ENCODE measurements at places on chromosomes 12 and 14.

GRCh38 chr14:65421201-65421981, 8.9 kb downstream of the FUT8 start:
- peak; percentile 60 for DNase-seq

DNA sequence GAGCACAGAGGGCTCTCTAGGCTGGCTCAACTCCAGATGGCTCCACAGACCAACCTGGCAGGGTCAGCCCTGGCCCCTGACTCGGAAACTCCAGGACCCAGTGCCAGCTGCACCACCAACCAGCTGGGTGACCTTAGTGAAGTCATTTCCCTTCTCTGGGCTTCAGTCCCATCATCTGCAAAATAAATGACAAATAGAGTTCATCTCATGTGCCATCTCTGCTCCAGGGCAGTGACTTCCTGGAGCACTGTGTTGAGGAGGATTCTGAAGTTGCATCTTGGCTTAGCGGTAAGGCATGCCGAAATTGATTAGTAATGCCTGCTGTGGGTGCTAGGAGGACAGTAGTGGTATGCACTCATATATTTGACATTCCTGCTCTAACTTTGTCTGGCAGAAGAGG, 31.5 kb downstream of the DTX1 start:
- DNase-seq: no peak

GRCh38 chr14:91297081-91297711, 52.7 kb upstream of the GPR68 start:
- no peak for DNase-seq

DNA sequence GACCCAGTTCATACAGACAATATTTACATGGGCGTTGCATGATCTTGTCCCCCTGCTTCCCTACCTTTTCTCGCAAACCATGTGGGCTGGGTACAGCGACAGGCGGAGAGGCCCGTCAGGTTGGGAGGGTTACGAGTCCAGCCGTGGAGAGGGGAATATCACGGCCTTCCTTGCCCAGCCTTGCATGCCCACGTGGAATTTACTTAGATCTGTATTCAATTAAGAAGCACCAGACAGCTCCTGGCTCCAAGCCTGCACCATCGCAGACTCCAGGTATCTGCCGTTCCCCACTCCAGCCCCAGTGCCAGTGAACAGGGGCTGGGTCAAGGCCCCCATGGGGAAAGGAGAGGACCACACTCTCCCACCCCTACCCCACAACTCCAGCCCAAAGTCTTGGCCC, 29.8 kb downstream of the BCL11B start:
- DNase-seq: no peak

DNA sequence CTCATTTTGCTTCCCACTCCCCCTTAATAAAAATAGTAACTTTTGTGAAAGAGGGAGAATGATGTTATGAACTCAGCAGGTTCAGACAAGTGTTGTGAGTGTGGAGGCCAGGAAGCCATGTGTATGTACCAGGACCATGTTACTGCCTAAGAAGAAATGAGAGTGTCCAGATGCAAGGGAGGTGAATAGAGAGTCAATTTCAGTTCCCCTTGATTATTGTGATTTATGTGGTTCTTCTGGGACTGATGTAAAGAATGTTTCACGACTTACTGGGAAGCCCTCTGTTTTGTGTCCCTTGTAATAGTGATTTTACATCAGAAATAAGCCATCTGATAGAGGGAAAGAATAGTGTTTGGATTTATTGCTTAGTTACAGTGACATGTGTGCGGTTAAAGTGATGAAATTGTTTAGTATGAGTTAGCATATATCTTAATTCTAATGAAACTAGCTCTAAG, 32.5 kb downstream of the FBXO34 start:
- peak; percentile 3 for DNase-seq

DNA sequence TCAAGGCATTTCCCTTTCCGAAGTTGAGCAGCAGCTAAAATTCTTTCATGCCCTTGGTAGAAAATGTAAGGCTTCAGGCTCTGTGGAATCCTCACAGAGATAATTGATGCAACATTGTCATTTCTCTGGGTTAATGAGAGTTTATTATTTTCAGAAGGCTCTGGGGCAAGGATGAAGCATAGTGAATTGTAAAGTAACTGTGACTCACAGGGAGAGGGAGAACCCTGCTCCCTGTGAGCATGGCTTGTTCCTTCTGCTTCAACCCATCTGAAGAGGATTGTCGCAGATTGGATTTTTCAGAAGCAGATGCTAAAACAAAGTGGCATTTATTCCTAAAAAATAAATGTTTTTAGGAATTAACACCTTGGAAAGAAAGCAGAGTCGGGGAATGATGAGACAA, 41.2 kb downstream of the APOBEC1 start:
- no peak for DNase-seq

DNA sequence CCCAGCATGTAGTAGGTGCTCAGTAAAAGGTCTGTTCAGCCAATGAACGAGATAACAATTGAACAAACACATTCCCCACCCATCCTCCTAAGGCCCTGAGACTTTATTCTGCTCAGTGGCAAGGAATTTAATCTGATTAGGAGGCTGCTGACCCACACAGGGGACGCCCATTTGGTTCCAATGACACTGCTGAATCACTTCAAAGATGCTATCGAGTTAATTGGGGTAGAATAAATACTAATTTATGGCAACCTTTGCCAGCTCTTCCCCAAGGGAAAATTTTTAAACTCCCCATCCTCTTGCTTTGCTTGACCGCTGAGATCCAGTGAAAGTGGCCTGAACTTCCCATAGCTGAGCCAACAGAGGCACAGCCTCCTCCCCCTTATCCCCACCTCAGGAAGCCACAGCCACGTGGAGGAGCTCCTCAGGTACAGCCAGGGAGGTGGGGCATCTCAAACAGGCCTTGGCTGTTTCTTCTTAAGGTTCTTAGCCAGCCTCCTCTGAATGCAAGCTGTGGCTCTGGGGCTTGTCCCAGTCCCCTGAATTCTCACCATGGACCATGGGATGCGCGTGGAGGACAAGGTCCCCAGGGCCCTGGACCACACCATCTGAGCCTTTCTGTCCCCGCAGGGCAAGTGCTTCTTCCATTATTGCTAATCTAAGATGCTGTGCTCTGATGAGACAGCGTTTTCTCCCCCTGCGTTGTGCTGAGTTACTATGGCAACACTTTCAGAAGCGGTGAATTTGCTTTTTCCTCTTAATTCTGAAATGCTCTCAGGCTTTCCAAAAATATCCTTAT, 26.7 kb downstream of the C14orf132 start:
- DNase-seq: no peak

DNA sequence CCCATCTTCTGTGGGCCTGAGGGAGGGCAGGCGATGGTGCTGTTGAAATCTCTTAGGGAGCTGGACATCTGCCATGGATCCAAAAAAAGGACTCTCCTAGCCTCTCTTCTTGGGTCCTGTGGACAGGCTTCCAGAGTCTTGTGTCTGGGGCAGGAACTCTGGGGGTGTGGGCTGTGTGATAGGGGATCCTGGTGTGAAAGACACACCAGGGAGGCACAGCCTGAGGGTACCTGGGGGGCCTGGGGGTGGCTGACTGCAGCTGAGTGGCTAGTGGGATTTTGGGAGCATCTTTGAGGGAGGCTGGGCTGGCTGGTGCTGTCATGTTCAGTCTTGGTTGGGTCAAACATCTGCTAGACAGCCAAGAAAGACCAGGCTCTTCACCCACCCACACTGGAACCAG, 1.8 kb upstream of the KRT83 start:
- DNase-seq: no peak

DNA sequence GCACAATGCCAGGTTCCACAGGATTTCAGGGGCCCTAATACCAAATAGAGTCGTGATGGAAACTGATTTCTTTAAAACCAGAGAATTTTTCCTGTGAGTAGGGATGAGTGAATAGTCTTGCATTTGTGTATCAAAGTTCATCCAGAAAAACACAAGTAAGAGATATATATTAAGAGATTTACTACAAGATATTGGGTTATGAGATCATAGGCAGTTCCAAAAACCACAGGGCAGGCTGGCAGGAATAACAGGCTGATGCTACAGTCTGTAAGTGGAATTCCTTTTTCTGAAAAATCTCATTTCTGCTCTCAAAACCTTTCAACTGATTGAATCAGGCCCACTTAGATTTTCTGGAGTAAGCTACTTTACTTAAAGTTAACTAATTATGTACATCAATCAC, 1756.2 kb upstream of the SEL1L start:
- DNase-seq: no peak

GRCh38 chr14:95474941-95475340, 41.5 kb downstream of the SYNE3 start:
- no peak for DNase-seq

DNA sequence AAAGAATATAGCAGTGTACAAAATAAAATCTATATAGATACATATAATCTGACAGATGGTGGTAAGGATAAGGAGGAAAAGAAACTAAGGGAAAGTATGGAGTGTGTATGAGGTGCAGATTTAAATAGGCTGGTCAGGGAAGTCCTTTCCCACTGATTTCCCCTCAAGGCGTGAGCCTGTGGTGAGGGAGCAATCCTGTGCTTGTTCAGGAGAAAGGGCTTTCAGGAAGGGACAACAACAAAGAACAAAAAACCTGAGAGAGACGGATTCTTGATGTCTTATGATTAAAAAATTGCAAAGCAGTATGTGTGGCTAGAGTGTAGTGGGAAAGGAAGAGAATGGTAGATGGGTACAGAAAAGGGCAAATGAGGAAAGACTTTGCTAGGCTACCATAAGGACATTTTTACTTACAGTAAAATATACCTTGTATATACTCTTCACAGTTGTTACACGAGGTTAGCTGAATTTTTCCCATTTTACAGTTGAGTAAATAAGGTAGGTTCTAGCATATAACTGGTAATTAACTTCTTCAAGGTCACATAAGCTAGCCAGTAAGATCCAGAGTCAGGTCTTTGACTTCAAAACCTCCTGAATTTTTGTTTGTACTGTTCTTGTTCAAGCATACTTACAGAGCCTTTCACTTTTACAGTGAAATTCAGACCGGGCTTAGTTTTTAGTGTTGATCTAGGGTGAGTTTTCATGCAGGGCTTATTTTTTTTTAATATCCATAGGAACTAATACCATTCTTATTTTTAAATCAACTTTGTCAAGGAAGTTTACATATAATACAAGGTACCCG, 15.6 kb downstream of the CNOT2 start:
- DNase-seq: no peak

DNA sequence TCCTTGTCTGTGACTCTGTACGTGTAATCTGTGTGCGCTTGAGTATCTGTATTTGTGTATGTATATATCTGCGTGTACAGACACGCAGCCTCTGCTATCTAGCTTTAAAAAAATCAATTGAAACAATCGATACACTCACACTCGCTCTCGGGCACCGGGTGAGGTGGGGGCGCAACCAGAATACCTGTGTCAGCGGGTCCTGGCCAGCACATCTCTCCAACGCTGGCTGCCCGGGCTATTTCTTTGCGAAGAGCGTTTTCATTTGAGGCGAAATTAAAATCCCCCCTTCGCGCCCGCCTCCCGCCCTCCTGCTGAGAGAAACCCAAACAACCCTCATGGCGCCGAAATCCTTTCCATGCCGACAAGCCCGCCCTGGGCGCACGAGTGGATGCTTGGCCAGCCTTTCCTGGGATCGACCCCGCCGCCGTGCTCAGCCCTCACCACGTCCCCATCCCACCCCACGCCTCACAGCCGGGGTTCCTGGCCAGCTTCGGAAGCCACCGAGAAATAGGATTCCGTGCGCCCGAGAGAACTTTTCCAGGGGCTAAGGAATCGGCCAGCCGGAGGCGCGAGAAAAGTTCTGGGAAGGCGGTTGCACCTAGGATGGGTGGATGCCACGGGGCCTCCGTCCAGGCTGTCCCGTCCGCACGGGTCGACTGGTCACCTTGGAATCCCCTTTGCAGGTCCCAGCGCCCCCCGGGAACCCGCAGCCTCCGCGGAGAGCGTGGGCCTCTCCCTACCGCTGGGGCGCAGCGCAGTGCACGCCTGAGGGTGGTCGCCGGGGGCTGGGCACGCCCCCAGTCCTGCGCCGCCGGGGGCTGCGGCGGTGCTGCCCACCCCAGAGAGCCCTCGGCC, 1.0 kb downstream of the ZDHHC22 start:
- no peak for DNase-seq

DNA sequence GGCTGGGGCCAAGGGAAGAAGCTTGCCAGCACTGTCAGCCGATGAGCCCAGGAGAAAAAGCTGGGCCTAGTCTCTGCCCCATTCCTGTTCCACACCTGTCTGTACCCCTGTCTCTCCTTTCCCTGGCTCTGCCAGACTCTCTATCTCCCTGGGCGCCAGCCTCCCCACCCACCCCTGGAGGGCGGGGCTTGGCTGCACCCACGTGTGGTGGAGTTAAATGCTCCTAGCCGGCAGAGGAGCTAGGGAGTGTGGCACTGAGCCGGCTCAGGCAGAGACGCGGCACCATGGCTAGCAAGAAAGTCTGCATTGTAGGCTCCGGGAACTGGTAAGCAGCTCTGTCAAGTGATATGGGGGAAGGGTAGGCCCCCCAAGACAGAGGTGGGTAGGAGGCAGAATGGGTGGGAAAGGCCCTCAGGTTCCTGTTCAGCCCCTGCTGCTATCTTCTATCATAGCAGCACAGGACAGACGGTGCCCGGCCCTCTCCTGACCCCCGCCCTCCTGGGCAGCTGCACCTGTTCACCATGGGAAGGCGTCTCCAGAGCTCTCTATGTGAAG, at the start of gene GPD1:
GPD1 (plus strand) TSS at position 242 of the 555 bp plus-strand sequence; CDS start at position 285, 43 bp downstream.
- DNase-seq: no peak

- no peak for DNase-seq
These were observed 18.5 kb downstream of the SFSWAP start for GRCh38 chr12:131729254-131729955.

DNA sequence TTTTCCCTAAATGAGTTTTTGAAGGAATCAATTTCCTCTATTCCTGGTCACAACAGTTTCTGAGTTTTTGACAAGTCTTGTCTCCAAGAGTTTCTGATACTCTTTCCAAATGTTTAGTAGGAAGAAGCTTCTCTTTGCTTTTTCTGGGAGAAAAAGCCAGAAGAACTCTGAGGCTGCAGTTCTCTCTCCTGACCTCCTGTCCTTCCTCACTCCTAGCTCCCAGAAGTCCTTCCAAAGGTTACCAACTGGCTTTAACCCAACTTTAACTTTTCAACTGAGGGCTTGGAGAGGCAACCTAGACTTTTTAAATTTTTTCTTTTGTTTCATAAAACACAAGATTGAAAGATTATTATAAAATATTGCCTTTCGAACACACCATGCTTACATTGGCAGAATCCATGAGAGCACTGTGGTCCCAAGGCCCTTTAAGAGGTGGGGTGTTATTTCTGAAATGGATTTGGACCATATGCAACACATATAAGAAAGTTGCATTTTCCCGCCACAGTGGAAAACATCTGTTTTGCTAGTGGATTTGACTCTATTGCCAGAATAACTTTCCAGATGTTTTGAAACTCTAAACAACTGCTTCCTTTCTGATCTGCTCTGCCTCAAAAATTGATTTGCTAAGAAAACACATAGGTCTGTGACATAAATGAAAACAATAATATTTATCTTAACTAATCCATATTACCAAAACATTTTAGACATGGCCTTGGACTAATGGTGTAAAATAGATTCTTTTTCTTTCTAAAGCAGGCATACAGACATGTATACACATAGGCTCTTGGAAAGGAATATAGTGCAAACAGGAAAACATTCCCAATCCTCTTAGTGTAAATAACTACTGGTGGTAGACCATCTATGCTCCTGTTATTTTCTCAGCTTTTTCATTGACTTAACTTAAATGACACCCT, 22.3 kb upstream of the EPS8 start:
- no peak for DNase-seq

GRCh38 chr14:106280876-106281275, 754.5 kb downstream of the TMEM121 start:
- DNase-seq: no peak

- DNase-seq: no peak
These were observed 6.9 kb upstream of the KRT6A start for GRCh38 chr12:52499806-52500560.

- DNase-seq: no peak
These were observed at the start of gene ASB2 for GRCh38 chr14:93976477-93977057. Gene ASB2 (minus strand): TSS chr14:93976570. CDS start chr14:93964539, 12,031 bp downstream.

- DNase-seq: no peak
These were observed 119.2 kb downstream of the AACS start for GRCh38 chr12:125184213-125184967.

GRCh38 chr12:104834607-104835006, 123.5 kb downstream of the SLC41A2 start:
- DNase-seq: no peak
